ENCODE measurements at places on chromosomes 2 and 18.

- no peak for DNase-seq
Observed at GRCh38 chr2:174603280-174603679, 5.7 kb upstream of the WIPF1 start.

GRCh38 chr18:79496237-79496977, 100.7 kb downstream of the NFATC1 start:
- DNase-seq, result no peak

- no peak for DNase-seq
Observed at GRCh38 chr2:67485431-67485830, 88.3 kb downstream of the ETAA1 start.

DNA sequence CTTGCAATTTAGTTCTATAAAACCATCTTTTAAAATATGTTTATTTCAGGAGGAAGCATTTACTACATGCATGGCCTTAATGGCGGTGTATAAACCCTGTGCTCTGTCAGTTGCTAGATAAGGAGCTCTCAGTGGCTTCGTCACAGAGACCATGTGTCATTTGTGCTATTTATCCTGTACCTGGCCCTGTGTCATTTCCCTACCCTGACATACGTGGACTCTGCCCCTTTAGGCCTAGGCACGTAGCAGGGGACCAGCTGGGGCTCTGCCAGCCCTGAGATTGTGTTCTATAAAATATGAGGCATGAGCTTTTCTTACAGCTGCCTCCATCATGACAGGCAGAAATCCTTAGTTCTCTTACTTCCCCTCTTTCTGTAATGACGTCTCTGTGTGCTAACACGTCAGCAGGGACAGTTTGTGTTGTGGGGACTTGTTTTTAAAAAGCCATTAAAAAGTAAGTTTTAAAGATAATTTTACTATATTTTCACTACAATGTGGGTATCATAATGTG, 88.0 kb downstream of the ITGB1BP1 start:
- no peak for DNase-seq

DNA sequence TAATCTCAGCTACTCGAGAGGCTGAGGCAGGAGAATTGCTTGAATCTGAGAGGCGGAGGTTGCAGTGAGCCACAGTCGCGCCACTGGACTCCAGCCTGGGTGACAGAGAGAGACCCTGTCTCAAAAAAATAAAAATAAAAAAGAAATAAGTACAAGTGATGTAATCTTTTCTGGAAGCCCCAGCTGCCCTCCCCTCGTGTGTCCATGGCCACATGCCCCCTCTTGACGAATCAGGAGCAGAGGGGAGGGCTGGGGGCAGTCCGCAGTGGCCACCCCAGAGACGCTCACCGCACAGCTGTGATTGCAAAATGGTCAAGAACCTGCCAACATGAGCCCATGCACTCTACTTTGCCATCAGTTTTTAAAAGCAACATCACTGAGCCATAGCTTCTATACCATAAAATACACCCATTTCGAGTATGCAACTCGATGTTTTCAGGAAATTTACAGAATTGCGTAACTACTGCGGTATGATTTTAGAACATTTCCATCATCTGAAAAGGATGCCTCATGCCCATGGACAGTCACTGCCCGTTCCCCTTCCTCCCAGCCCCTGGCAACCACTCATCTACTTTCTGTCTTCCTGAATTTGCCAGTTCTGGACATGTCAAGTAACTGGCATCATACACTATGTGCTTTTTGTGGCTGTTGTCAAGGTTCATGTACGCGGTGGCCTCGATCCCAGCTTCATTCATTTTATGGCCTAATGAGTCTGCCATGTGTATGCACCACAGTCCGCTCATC, 88.1 kb downstream of the NDUFA10 start:
- no peak for DNase-seq

DNA sequence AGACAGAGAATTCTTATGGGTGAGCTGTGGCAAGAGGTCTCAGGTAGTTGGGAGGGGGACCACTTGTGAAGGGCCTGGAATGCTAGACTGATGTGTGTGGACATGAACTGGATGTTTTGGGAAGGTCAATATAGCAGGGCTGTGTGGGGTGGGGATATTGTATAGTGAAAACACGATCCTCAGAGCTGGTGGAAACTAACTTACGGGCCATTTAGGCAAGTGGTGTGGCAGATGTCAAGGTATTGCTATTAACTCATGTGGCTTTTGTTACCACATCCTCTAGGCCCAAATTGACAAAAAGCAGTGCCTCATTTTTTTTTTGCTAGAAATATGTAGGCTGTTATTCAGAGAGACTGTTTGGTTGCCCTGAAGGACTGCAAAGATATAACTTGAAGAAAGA, 8.0 kb upstream of the GALNT1 start:
- no peak for DNase-seq

DNA sequence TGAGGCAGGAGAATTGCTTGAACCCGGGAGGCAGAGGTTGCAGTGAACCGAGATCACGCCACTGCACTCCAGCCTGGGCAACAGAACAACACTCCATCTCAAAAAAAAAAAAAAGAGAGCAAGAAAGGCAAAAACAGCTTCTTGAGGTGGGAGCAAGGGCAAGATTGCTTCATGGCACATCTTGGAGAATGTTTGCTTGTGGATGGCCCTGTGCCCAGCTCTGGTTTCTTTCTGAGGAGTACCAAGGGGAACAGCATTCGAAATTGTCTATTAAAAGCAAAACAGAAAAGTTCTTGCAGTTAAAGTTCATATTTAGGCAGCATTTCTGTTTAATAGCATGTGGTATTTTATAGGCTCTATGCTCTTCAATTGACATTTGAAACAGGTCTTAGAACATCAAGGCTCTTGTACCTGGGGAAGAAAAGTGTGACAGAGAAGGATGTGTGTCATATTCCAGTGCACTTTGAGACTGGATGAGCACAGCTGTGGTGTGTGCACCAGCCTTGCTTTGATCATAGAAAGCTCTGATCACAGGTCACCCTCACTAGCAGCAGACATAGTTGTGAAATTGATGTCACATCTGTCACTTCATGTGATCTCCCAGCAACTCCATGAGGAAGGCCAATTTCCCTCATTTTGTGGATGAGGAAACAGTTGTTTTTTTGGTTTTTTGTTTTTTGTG, 154.3 kb downstream of the UXS1 start:
- no peak for DNase-seq

DNA sequence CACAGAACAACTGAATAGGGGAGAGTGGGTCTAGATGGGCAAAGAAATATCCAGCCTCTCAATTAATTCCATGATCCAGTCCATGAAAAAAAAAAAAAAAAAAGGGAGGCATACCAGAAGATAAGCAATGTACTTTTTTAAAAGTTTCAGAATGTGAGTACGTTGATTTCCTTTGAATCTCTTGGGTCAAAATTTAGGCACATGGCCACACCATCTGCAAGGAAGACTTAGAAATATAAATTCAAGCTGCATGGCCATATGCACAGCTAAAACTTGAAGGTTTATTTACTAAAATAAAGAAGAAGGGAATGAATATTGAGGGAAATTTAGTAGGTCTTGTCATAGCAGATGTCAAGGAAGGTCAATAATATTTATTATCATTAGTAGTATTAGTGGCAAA, 286.5 kb upstream of the CDH7 start:
- no peak for DNase-seq

GRCh38 chr18:32037616-32038015, 19.0 kb downstream of the RNF125 start:
- DNase-seq, result no peak

DNA sequence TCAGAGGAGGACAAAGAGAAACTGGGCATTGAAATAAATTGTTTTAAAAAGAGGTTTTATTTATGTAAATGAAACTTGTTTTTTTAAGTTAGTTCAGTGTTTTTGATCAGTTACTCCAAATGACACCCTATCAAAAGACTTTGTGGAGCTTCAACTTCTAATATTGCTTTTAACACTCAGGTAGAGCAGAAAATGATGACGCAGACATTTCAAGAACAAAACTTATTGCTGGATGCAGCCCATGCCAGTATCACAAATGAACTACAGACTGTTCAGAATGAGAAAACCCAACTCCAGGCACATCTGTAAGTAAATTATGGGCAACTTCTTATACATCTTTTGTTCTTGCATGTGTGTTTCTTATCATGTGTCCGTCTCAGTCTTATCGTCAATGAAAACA, 36.4 kb downstream of the CCDC150 start:
- no peak for DNase-seq

GRCh38 chr2:185179743-185180142, 558.9 kb upstream of the FSIP2 start:
- no peak for DNase-seq

DNA sequence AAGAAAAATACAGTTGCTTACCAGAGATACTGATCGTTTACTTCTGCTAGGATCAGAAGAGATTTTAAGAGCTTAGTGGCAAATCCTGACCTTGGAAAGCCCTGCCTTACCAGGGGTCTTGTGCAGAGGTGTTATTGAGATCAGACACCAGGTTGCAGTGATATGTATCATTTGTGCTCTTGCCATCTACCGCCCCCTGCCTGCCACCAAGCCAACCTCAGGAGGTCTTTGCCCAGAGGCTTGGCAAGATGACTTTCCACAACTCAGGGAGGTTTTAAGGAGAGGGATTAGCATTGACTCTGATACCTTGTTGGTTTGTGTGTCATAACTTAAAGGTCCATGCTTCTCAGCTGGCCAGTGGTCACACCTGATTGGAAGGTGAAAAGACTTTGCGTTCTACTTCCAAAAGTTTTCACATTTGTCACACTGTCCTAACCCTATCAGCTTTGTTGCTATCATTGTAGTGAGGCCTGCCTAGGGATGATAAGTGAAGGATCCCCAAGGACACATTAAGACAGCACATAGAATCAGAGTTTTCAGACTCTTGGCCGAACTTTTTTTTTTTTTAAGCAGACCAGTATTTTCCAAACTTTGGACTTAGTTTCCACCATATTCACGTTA, 46.2 kb upstream of the MGAT5 start:
- DNase-seq, result no peak

DNA sequence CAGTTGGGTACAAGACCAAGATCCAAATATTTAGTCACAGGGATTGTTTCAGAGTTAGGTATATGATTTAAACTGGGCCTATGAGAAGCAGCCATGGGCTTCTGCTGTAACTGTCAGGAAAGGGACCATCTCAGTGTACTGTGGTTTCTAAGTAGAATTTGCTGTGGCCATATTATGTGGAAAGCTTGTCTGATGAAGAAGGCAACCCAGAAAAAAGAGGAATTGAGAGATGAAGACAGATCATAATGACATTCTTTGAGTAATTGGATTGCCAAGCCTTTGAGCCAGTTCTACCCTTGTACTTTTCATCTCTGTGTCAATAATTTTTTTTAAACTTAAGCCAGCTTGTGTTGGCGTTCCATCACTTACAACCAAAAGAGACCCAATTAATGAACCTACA, 259.6 kb downstream of the NUP35 start:
- no peak for DNase-seq

DNA sequence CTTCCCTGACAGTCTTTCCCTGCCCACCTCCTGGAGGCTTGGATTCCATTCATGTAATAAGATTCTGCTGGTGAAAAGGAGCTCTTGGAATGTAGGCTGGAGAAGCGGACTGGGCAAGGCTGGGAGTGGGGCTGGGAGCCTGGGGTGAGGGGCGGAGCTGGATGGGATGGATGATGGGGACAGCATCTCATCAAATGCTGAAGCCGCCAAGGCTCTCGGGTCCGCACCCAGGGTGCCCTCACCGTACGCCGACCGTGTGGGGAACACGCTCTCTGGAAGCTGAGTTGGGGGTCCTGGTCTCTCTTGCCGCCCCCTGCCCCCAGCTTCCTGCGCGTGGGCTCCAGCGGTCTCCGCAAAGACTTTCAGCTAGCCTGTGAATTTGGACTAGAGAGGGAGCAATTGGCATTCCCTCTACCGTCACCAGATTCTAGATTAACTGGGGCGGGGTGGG, 9.1 kb downstream of the RAX start:
- DNase-seq, result no peak

GRCh38 chr2:47720036-47720435, 62.9 kb upstream of the MSH6 start:
- DNase-seq, result no peak

GRCh38 chr2:25453199-25453905, 111.6 kb upstream of the DNMT3A start:
- DNase-seq, result no peak

- no peak for DNase-seq
Observed at GRCh38 chr2:148745151-148745851, 100.8 kb downstream of the EPC2 start.

- DNase-seq, result no peak
Observed at GRCh38 chr18:28439870-28440269, 262.9 kb upstream of the CDH2 start.

DNA sequence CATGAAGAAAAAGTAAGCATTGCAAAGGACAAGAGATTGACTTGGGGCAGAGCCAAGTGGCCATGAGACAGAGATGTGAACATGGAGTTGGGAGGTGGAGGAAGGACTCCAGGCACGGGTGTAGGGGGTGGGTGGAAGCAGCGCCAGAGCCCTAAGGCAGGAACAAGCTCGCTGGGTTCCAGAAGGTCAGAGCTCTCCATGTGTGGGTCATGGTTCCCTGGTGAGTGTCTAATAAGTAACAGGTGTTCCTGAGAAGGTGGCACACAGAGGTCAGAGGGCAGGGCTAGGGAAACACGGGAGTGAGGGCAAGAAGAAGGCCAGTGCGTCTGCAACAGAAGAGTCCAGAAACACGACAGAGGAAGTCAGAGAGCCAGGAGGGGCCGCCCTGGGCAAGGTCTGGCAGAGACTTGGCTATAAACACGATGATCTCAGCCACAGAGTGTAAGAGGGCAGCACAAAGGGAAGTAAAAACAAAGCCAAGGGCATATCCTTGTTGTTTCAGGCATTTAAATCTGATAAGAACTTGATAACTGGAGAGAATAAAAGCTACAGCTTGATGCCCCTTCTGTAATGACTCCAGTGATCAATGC, 260.8 kb downstream of the TGIF1 start:
- no peak for DNase-seq

- no peak for DNase-seq
Observed at GRCh38 chr2:12773586-12774394, 57.1 kb downstream of the TRIB2 start.

- DNase-seq, result no peak
Observed at GRCh38 chr2:174051741-174052583, 86.8 kb upstream of the SP3 start.

GRCh38 chr2:43609290-43609918, 13.6 kb upstream of the THADA start:
- DNase-seq, result no peak

DNA sequence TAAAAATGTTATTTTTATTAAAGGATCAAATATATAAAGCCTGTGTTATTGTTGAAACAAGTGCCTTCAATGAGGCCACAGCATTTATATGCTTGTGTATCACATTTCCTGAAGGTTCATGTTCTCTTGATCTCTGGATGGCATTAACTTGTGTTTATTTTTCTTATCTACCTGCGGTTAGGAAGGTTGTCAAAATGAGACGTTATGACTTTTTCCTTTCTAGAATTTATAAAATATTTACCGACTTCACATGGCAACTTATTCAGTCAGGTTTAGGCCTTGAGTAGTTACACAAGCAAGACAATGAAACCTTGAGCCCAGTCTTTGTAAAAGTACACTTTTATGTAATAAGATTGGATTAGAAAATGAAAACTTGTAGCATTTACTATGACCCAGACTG, 196.4 kb upstream of the ACVR2A start:
- DNase-seq, result no peak

- DNase-seq, result no peak
Observed at GRCh38 chr2:223001797-223002175, 50.2 kb upstream of the KCNE4 start.

Data from SIG-M5 (cell line).